Uterus (tissue), 4 donors: ENCODE measurements at places on chromosomes 6 and 20. TPM values are rescaled to one million over a fixed set of nuclear protein-coding genes. Genes with fewer than 3 reads are reported as not detected.

GRCh38 chr6:105199711-105200110 lies 19.9 kb upstream of the POPDC3 start:
- DNase-seq = no peak

The RGS17 gene
- total RNA-seq = not detected

The TREML2 gene
- not detected for total RNA-seq

GRCh38 chr6:168546151-168546550 lies 105.2 kb downstream of the SMOC2 start:
- DNase-seq = peak; percentile 65

- DNase-seq = no peak
Observed at GRCh38 chr6:4028051-4028450, 50.9 kb downstream of the FAM217A start.

DNA sequence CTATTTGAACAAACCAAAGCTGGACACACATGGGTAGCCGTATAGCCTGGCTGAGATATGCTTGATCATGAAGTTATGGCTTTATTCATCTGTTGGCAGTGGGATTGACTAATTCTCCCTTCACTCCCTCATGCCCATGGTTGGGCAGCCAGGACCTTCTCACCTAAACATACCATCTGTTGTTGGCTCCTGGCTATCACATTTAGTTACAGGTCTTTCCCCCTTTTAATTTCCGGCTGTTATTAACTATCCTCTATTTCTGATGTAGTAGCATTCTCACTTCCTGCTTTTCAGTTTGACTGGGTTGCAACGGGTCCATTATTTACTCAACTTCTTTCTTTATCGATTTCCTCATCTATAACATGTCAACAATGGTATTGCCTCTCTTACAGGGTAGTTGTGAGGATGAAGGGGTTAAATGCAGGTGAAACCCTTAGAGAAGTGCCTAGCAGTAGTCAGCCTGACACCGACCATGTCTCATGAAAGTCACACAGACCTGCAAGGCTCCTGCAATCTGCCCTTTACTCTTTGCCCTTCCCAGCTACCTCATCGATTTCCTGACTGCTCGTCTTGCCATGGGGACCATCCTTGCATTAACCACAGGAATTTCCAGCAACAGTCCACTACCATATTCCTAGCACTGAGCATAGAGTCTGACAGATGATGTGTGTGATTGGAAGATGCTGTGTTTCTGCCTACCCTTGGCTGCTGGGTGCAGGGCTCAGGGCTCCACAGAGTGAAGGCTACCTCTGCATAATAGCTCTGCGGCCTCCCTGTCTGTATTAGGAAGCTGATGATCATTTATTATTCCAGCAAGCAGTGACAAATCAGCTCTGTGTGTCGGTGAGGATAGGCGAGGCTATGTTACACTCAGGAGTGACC lies 42.2 kb downstream of the PPP1R14C start:
- DNase-seq = no peak

DNA sequence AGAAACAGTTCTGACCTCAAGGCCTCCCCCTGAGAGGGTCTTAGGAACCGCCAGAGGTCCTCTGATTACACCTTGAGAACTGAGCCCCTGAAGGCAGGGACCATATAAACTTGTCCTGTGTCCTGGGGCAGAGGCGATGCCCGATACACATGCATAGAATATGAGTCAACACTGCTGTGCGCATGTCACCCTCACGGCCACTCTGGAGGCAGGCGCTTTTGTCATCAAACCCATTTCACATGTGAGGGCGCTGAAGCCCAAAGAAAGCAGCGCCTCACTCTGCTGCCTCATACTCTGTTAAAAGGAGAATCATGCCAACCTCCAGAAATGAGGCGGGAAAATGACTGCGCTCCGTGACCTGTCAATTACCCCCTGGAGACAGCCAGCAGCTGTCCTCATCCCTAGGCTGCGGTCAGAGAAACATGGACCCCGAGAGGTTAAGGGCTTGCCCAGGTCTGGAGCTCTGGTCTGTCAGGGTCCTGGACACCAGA lies 158.3 kb downstream of the GRM4 start:
- no peak for DNase-seq

The CCN5 gene
- total RNA-seq = not detected
